WTC11 (cell line): ENCODE measurements at places on chromosomes 5 and 9.

DNA sequence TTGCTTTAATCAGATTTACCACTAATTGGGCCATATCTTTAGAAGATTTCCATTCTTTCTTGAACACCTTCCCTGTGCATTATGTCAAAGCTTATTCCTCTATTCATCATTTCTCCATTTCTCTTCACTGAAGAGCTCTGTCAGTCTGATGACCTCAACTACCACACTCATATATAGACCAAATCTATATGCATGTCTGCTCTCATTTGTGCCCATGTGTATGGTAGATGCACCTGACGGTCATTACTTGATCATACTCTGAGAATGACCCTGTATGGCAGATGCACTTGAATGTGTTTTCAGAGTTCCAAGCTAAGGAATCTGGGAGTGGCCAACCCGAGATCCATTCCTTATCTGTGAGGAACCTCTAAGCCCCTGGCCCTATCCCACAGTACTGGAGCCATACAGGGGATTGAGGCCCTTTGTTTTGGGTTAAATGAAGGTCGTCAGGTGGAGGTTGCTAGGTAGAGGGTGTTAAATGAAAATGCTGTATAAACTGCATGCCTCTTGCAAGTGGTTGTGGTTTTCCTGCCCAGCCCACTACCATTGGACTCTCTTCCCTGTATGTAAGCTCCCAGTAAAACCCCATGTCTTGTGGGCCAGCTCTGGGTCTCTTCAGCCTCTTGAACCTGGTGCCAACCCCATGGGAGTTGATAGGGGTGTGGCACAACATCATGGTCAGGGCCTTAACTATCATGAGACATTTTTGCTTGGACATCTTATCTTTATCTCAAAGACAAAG is 229.5 kb downstream of the KIAA0825 start:
- DNase-seq, result no peak

DNA sequence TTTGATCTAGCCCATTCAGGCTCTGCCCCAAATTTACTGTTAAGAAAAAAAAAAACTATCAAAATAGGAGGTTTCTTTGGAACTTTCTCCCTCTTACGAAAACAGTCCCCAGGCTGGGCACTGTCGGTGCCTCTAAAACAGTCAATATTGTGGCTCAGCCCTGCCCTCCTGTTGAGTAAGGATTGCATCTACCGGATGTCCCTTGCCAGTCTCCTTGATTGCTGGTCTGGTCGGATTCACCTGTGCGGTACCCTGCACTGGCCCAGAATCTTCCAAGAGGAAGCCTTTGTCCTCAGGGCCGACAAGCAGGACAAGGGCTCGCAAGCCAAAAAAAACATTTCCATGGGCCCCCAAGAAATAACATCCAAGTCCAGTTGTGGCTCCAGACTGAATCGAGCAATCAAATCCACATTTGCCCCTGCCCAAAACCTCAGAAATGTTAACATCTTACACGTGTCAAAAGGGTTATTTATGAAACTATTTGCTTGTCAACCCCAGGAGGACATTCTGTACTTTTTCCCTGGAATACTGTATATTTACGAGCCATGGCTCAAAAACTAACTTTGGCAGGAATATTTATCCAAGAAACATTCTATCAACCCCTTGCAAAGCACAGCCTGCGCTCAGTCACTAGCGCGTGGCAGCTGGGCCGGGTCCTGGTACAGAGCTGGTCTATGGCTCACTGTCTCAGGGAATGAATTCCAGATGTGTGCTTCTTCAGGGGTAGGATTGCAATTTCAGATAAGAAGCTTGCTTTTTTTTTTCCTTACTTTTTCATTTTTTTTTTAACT is 129.2 kb upstream of the ADRA1B start:
- DNase-seq, result no peak

DNA sequence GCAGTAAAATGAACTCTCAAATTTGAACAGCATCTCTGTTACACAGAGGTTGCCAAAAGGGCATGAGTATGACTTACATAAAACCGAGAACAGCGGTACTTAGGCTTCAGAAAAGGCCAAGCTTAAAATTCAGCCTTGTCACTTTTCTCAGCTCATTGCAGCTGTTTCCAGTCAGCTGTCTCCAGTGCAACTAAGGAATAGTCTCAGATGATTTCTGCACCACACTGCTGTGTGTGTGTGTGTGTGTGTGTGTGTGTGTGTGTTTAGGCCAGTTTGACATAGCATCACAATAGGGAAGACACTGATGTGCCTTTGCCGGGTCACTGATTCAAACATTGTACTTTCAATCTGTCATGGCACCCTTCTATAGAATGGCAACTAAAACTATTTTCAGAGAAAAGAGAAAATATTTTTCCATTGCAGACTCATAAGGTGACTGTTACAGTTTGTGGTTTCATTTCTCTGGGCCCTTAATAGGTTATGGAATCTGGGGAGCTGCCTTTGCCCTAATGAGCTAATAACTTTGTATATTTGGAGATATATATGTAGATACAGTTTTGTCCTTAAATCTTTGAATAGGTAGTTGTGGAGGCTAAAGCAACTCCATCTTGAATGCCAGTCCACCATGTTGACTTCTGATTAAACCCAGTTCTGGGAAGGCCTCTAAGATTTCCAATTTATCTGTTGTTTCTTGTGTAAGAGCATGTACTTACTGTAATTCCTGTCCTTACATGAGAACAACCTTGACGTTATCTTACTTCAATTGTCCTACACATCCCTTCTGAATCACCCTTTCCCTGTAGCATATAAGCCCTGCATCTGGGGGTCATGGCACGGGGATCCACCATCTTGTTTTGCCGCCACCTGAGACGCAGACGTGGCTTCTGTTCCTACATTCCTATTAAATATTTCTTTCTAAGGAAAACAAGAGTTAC is 4.5 kb downstream of the LSM11 start:
- no peak for DNase-seq

- DNase-seq, result no peak
These were observed 305.8 kb upstream of the SMARCA2 start for GRCh38 chr9:1709347-1709746.

GRCh38 chr9:38229104-38229500 is 160.1 kb upstream of the SHB start:
- DNase-seq, result no peak

DNA sequence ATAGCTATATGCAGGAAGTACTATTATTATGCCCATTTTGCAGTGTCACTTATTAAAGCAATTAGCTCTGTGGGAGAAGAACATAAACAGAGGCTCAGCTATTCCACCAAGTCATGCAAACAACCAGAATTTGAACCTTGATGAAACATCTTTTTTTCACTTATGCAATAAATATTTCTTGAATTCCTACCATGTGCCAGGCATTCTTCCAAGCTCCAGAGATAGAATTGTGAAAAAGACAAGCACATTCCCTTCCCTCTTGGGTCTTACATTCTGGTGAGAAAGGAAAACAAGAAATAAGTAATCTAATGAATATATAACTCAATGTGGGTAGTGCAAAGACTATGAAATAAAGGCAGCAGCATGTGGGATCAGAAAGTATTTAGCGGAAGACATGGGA is 32.1 kb upstream of the ADRB2 start:
- DNase-seq, result no peak
